ENCODE measurements at places on chromosomes 13 and 19.

GRCh38 chr19:46634045-46634655 lies 1.9 kb downstream of the GNG8 start:
- peak; percentile 96 for DNase-seq

- no peak for DNase-seq
These were observed 153.6 kb upstream of the TMTC4 start for GRCh38 chr13:100828226-100828625.

DNA sequence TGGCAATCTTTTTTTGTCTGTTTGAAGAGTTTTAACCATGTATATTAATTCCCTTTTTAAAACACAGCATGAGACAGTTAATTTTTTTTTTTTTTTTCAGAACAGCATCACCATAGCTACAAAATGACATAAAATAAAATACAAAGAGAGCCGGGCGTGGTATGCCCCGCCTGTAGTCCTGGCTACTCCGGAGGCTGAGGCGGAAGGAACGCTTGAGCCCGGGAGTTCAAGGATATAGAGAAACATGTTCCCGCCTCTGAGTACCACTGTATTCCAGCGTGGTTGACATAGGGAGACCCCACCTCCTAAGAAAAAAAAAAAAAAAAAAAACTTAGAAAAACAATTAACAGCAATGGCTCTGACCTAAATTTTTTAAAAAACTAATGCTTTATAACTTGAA lies 10.0 kb upstream of the INSR start:
- DNase-seq = no peak

DNA sequence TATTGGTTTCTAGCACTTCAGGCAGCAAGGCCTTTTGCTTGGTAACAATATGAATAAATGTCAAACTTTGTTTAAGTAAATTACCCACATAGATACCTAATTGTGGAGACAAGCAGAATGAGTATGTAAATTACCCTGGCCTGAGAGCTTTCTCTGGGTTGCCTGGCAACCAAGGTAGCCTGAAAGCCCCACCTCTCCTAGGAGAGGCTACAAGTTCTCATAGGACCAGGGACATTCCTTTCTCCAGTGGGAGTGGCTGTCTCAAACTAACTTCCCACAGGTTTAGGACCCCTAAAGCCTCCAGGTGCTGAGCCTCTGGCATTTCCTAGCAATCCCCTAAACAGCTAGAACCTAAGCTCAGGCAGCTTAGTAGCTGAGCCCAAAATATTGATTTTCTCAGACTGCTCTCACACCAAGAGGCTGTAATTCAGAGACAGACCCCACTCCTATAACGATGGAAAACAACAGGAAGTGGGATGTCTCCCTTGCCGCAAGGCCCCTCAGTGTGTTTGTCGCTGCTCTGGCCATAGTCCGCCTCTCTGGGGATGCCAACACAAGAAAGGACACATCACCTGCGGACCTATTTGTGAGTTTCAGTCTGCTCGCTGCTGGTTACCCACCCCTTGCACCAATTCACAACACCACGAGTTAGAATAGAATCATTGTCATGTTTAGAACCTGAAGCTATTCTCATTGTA lies 207.3 kb downstream of the DLEU7 start:
- no peak for DNase-seq

- DNase-seq = peak; percentile 87
These were observed 1.2 kb downstream of the LONP1 start for GRCh38 chr19:5718579-5719273.

- DNase-seq = no peak
These were observed 56.5 kb downstream of the ARHGEF7 start for GRCh38 chr13:111171629-111172028.

GRCh38 chr19:10566658-10567410 lies 1.0 kb upstream of the KRI1 start:
- peak; percentile 35 for DNase-seq

DNA sequence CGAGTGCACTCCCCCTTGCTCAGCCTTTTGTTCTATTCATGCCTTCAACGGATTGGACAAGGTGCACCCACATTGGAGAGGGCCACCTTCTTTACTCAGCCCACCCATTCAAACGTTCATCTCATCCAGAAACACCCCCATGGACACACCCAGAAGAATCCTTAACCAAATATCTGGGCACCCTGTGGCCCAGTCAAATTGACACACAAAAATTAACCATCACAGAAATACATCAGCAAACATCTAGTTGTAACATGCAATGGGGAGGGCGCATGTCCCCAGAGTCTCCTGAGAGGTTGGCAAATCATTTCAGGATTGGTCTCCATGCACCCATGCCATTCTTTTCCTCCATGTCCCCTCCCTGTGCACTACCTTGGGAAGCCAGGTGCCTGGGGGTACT lies 167.1 kb downstream of the ZNF536 start:
- DNase-seq = no peak

GRCh38 chr13:83618966-83619365 lies 263.3 kb downstream of the SLITRK1 start:
- DNase-seq = no peak

DNA sequence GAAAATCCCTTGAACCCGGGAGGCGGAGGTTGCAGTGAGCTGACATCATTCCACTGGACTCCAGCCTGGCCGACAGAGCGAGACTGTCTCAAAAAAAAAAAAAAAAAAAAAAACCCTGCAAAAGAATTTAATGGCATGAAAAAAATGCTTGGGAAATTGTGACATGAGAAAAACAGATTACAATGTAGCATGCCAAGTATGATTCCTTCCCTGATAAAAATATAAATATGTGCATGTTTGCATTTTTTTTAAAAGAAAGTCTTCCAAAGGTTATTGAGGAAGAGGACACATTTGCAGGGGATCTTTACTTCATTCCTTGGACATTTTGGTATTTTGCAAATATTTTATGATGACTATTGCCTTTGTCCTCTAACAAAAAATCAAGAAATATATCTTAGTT lies 14.5 kb upstream of the ZBTB32 start:
- DNase-seq = no peak

DNA sequence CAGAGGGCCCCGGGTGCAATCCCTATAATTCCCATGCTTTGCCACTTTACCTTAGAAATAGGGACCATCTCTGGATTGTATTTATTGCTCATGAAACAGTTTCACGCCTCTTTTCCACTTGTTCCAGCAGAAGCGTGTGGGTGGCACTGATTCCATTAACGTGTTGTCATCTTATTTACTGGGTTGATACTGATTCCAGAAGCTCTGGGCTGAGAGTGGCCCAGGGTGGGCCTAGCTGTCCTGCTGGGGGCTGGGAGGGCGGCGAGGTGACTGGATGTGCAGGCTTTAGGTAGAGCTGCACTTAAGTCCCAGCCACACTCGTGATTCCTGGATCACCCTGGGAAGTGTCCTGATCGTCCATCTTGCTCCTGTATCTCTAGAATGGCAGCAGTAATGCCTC lies 155.0 kb downstream of the TEX29 start:
- no peak for DNase-seq

GRCh38 chr19:29928831-29929230 lies 13.2 kb upstream of the URI1 start:
- DNase-seq = no peak

DNA sequence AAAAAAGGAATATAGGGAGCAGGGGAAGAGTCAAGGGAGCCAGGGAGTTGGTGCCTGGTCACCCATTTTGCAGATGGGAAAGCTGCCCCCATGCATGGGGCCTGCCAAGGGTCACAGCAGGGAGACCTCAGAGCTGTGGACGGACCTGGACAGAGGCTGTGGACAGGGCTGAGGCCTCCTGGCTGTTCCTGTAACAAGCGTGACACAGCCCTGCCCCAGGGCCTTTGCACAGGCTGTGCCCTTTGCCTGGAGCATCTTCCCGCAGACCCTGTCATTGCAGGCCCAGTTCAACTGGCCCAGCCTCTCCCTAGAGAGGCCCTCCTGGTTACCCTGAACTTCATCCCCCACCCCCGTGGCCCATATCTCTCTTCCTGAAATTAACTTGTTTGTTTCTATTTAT lies 6.4 kb downstream of the TNFAIP8L1 start:
- no peak for DNase-seq

DNA sequence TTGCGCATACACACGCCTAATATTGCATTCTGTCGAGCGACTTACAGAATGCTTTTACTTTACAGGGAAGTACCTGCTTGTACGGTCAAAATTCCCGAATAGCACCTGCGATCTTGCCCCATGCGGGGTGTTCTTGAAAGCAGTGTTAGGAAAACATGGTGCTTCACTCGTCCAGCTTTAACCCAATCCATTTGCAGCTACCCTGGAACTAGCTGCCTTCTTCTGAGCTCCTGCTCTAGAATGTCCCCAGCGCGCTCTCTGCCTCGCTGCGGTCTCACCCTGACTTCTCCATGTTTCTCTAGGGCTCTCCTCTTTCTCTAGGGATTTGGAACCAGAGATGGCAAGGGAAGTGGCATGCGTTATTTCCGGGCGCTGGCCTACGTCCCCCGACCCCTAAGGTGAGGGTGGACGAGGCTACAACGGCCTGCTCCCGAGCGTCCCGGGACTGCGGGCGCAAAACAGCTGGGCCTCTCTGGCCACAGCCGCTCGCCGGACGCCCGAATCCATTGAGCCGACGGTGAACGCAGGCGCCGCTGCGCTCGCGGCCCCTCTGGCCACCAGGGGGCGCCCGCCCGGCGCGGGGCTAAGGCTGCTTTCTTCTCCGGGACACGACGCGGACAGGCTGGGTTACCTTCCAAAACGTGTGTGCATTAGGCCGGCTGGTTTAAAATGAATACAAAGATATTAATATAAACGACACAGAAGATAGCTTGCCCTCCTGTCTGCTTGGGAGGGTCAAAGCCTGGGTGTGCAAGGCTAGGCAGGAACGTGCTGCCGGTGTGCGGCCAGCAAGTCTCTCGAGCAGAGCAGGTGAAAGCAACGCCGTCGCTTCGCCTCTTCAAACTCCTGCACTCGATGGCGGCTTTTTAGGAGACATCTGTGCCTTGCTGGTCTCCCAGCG lies 1.8 kb upstream of the SPRY2 start:
- peak; percentile 89 for DNase-seq

DNA sequence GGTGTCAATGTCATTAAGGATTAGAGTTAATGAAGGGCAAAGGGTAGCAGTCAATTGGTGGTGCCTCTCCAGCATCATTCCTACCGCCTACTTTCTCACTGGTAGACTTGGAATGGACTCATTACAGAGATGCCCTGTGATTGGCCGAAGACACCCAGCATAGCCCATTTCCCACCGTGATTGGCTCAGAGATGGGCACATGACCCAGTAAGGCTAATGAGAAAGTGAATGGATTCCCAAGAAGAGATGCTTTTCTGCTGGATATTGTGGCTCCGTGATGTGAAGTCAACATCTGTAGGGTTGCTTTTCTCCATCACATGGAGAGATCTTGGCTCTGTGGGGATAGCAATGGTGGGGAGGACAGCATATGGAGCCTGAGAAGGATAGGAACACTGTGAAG lies 11.6 kb downstream of the VSIG10L start:
- no peak for DNase-seq

- DNase-seq = no peak
These were observed 17.8 kb upstream of the UPF3A start for GRCh38 chr13:114263578-114263977.

- no peak for DNase-seq
These were observed 1146.2 kb upstream of the SPRY2 start for GRCh38 chr13:81487151-81487550.

- DNase-seq = no peak
These were observed 104.0 kb upstream of the GPR12 start for GRCh38 chr13:26864576-26864975.

- no peak for DNase-seq
These were observed 9.1 kb upstream of the SLC35E1 start for GRCh38 chr19:16581145-16581970.

DNA sequence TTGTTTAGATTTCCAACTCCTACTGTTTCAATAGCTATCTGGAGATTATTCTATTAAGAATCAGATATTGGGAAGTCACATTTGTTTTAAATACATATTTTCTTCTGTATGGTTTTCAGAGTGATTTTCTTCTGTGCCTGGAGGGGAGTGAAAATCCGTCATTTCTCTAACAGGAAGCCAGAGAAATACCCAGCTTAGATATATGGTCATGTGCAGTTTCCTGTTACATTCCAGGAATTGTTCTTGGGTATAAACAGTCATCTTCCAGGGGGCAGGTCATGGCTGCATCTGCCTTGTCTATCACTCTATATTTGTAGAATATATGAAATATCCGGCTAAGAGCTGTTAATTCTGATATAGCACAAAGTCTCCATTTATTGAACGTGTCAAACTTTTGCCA lies 77.5 kb upstream of the MIR17HG start:
- DNase-seq = no peak

DNA sequence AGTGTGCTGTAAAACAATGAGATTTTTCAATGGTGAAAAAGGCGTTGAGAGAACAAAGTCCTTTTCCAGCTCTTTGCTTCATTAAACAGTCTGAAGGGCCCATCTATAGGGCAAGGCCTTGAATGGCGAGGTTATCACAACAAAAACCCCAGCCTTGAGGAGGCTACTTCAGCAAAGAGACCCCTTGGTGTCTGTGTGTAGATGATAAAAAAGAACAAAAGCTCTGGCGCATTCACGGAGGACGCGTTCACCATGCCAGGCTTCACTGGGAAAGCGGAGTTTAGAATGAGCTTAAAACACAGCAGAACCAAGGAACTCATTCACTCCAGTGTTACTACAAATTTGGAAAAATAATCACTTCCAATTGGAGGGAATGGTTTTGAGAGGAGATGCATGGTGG lies 530.0 kb upstream of the ARGLU1 start:
- no peak for DNase-seq

DNA sequence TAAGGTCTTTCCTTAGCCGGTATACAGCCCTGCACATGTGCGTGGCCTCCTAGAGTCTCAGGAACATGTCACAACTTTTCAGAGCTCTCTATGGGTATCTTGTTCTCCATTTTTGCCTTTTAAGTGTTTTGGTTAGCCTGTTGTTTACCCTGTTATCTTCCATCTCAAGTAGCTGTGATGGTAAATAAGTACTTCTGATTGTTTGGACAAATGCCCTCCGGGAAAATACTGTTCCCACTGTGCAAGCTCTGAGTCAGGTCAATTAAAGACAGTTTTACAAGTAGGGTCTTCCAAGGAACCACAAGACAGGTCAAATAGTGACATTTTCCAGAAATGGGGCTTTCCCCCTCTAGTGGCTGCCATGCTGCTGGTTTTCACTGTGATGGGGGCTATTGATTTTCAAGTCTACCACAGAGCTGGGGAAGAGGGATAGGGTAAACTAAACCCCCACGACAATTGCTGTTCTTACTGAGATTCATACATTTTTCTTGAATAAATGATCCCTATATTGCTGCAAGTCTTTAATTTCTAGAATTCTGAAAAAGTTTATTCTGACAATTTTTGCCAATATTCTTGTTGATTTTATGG lies 109.5 kb downstream of the TM9SF2 start:
- DNase-seq = no peak

- DNase-seq = peak; percentile 49
These were observed at the start of gene DZIP1 for GRCh38 chr13:95644601-95645052. TSS of gene DZIP1 (minus strand) at chr13:95644706. CDS start at chr13:95642029, 2,677 bp downstream.

DNA sequence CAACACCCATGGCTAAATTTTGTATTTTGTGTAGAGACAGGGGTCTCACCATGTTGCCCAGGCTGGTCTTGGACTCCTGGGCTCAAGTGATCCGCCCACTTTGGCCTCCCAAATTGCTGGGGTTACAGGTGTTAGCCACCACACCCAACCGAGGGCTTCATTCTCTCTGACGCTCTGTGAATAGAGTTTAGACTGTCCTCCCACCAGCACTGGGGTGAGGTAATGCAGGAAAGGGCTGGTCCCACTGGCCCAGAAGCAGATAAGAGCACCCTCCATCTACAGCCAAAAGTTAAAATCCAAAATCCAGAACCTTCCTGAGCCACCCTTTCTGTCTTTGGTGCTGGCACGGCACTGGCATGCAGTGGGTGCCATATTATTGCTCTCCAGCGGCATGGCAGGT lies 31.8 kb upstream of the HOMER3 start:
- DNase-seq = no peak

Data from suppressor macrophage treated with lipopolysaccharide for 4 hours (primary cell).